PC-3 (cell line): ENCODE measurements at places on chromosomes 5 and 9. TPM values are rescaled to one million over a fixed set of nuclear protein-coding genes. Genes with fewer than 3 reads are reported as not detected.

DNA sequence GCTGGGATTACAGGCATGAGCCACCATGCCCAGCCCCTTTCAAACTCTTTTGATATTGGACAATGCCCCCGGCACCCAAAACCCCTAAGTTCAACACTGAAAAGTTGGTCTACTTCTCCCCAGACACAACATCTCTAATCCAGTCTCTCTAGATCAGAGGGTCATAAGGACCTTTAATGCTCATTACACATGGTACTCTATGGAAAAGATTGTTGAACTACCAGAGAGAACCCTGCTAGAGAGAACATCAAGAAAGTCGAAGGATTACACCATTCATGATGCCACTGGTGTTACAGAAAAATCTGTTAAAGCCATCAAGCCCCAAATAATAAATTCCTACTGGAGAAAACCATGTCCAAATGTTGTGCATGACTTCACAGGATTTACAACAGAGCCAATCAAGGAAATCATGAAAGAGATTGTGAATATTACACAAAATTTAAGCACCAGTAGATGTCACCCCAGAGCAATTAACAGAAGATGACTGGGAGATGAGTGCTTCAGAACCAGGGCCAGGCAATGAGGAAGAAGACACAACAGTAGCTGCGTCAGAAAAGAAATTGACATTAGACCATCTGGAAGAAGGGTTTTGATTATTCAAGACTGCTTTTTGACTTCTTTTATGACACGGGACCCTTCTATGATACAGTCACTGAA, 28.3 kb upstream of the NIPAL4 start:
- peak; percentile 90 for DNase-seq
- no peaks in the 10 kb centered on the region for H3K27me3 ChIP-seq
- peaks cover 8% of the 10 kb centered on the region for H3K4me1 ChIP-seq
- no peaks in the 10 kb centered on the region for H3K36me3 ChIP-seq
- no peak overlapping the region for H3K4me3 ChIP-seq

DNA sequence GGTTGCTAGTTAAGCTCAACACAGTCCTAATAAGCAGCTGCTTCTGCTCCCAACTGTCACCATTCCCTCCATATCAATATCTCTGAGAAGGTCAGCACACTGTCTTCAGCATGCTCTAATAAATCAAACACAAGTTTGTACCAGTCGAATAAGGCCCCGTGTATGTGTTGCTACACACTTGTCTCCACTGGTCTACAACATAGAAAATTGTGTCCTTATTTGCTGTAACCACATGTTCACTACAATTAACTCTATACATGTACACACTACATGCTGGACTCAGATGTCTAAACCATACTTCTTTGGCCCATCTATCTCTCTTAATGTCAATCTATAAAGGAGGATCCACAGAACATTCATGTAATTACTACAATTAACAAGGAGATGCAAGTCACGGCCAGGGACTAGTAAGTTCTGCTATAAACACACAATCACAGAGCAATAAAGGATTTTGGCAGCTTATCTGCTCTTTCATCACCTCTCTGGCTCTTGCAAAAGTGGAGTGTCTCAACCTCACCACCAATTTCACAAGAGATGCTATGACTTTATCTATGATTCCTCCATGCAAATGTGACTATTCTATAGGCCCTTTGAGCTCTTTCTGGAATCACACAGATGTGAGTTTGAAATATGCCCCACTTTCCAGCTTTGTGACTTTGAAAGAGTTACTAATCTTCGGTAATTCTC, 143.9 kb downstream of the SEMA5A start:
- H3K27me3 ChIP-seq: no peaks in the 10 kb centered on the region
- H3K27ac ChIP-seq: no peak overlapping the region
- no peak for DNase-seq
- H3K36me3 ChIP-seq: no peaks in the 10 kb centered on the region

DNA sequence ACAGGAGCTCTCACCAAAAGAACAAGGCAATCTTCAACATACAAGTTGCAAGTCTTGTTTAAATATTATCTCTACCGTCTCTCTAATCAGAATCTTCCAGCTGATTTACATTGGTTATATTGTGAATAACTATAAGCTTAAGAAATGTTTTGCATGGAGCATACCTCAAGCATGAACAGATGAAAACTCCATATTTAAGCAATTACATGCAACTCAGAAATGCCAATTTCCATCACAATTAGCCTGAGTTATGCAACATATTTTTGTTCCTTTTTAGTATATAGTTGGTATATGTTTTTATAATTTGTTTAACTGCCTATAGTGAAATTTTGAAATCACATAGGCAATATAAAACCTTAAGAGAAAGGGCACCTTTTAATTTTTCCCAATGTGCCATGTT, 142.5 kb downstream of the DENND1A start:
- DNase-seq: no peak
- H3K4me3 ChIP-seq: no peak overlapping the region
- no peaks in the 10 kb centered on the region for H3K27me3 ChIP-seq
- H3K4me1 ChIP-seq: no peaks in the 10 kb centered on the region

DNA sequence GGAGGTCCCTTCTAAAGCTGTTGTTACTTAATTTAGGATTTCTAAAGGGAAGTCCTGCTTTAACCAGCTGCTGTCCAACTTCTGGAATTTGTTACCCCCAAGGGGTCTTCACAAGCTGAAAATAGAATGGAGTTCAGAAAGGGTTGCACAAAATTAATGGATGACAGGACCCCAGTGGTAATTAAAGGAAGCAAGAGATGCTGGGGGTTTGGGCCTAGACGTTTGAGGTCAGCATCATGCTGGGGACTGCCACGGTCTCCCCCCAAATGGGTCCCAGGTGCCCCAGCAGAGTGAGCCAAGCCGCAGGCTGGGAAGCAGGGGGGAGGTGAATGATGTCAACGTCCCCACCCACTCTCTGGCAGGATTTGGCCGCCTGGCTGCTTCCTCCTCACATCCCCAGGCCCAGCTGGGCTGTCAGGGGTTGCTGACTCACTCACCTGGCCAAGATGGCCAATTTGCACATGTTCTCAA, 97.5 kb upstream of the ARAP3 start:
- peaks cover 3% of the 10 kb centered on the region; the same call in 1 of the 2 replicates for H3K4me1 ChIP-seq
- DNase-seq: peak; percentile 27
- no peak overlapping the region for H3K4me3 ChIP-seq
- no peaks in the 10 kb centered on the region for H3K36me3 ChIP-seq
- H3K27me3 ChIP-seq: no peaks in the 10 kb centered on the region

- no peaks in the 10 kb centered on the region for H3K36me3 ChIP-seq
- no peaks in the 10 kb centered on the region for H3K4me1 ChIP-seq
- H3K27me3 ChIP-seq: peaks cover 5% of the 10 kb centered on the region; the same call in 1 of the 2 replicates
- no peak for DNase-seq
- no peak overlapping the region for H3K27ac ChIP-seq
Measured at GRCh38 chr5:44619875-44620610, 188.7 kb upstream of the MRPS30 start.

The FAM221B gene
- 0.29 TPM in 1 of 2 replicates, not detected in the other for total RNA-seq

The RASGRF2 gene
- 0.18 TPM in 1 of 2 replicates, not detected in the other for total RNA-seq
